ENCODE measurements at places on chromosomes 3 and 15. TPM values are rescaled to one million over a fixed set of nuclear protein-coding genes. Genes with fewer than 3 reads are reported as not detected.

The RBM5 gene
- total RNA-seq: 94.0 TPM

The HEG1 gene
- total RNA-seq: 32.1 TPM

The GOLGA8K gene
- total RNA-seq: not detected

The DYNC1LI1 gene
- total RNA-seq: 29.7 TPM

Data from GM12878 (cell line).